HepG2 (cell line): ENCODE measurements at places on chromosomes 5 and 9. TPM values are rescaled to one million over a fixed set of nuclear protein-coding genes. Genes with fewer than 3 reads are reported as not detected.

DNA sequence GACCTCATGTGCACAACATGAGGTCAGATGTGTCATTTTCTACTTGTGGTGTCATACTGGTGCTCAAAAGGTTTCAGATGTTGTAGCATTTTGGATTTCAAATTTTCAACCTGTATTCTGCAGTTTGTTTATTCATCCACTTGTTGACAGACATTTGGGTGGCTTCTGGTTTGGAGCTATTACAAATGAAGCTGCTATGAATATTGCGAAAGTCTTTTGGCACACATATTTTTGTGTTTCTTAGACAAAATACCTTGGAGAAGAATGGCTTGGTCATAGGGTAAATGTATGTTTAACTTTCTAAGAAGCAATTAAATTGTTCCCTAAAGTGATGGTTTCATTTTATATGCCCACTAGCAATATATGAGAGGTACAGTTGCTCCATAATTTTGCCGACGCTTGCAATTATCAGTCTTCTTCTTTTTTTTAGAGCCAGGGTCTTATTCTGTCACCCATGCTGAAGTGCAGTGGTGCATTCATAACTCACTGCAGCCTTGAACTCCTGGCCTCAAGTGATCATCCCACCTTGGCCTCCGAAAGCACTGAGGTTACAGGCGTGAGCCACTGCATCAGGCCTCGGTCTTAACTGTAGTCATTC lies 70.7 kb upstream of the TRPC7 start:
- DNase-seq = no peak

GRCh38 chr9:117093891-117094844 lies 320.7 kb downstream of the ASTN2 start:
- no peak for DNase-seq

DNA sequence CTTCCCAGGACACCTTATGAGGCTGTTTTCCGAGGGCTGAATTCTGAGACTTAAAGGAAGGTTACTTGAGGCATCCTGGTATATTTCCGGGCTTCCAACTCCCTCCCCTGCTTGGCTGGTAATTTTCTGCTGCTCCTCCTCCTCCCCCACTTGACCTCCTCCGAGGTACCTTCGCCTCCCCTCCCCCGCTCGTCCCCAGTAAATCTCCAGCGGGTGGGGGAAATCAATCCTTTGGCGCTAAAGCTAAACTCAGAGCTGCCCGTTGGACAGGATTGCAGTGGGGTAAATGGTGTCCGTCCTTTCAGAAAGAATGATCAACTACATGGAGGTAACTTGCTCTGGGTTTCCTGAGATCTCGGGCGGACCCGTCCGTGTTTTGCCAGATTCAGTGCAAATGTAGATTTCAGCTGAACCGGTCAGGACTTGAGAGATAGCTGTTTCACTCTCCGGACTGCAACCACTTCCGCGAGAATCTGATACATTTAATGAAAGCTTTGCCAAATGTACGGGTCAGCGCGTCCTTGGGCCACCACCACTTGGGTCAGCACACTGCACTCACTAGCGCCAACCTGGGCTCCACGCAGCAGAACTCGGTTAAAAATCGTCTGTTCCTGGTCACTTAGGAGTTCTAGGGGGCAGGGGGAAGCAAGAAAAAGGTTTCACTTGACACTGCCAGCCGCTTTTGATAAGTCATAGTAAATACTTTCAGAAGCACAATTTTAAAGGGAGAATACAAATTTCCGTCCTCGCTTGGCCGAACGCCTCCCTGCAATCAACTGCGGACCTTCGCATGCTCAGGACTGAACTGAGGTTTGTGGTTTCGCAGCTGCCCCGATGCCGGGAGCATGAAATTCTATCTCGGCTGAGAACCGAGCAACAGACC lies 4.6 kb upstream of the ISL1 start:
- no peak for DNase-seq

- DNase-seq = no peak
Observed at GRCh38 chr5:388266-389196, 54.4 kb upstream of the EXOC3 start.

GRCh38 chr5:61837788-61838187 lies 468.2 kb upstream of the KIF2A start:
- no peak for DNase-seq

GRCh38 chr9:130042885-130043653 lies at the start of gene FNBP1:
Gene FNBP1 (minus strand): TSS chr9:130043189. CDS start chr9:130042975, 214 bp downstream.
- peak; percentile 56 for DNase-seq

DNA sequence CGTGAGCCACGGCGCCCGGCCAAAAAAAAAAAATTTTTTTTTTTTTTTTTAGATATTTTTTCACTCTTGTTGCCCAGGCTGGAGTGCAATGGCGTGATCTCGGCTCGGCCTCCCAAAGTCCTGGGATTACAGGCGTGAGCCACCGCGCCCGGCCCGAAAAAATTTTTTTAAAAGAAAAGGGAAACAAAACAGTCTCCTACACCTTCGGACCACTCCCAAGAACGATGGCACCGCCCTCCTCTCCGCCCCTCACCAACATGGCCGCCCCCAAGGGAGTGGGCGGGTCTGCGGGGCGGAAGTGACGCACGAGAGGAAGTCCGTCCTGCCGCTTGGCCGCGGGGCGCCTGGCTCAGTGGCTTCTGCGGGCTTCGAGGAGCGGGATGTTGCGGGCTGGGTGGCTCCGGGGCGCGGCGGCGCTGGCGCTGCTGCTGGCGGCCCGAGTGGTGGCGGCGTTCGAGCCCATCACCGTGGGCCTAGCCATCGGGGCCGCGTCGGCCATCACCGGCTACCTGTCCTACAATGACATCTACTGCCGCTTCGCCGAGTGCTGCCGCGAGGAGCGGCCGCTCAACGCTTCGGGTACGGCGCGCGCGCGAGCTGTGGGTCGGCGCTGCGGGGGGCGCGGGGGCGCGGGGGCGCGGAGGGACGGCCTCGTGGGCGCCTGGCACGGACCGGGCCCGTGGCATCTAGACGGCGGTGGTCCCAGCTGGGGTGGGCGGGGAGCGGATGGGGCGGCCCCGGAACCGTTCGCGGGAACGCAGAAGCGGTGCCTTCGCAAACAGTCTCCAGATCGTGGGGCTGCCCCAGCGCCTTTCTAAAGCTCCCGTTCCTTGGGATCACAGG lies at the start of gene TOR1B:
TOR1B (plus strand) TSS at position 352 of the 843 bp plus-strand sequence; CDS start at position 381, 29 bp downstream.
- DNase-seq = peak; percentile 86

DNA sequence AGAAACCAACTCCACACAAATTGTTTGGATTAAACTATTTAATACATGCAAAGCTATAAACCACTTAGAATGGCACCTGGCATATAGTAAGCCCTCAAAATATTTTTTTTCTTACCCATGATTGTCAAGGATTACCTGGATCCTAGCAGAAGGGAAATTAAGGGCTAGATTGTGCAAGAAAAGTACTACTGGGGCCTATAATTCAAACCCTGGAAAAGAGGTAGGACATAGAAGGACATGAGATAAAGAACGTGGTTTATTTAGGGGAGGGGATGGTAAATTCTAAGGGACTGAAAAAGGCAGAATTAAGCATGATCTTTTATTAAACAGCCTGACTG lies 14.9 kb upstream of the ARL15 start:
- no peak for DNase-seq

GRCh38 chr9:37947977-37948376 lies 44.0 kb upstream of the SLC25A51 start:
- no peak for DNase-seq

GRCh38 chr5:175252234-175252805 lies 191.7 kb downstream of the DRD1 start:
- no peak for DNase-seq

DNA sequence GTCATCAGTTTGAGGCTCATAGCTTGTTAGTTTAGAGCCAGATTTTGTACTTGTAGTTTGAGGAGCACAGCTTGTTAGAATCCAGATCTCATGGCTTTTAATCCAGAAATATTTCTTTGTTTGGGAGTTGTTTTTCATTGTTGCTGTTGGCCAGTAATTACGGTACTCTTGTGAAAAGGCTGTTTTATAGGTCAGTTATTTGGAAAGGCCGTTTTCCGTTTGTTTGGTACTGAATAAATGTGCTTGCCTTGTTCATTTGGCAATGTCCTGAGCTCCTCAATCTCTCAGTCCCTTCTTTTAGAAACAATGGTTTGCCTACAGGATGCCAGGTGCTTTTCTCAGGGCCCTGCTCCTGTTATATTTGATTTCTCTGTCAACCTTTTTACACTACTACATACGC lies 4.5 kb upstream of the MOB3B start:
- DNase-seq = no peak

DNA sequence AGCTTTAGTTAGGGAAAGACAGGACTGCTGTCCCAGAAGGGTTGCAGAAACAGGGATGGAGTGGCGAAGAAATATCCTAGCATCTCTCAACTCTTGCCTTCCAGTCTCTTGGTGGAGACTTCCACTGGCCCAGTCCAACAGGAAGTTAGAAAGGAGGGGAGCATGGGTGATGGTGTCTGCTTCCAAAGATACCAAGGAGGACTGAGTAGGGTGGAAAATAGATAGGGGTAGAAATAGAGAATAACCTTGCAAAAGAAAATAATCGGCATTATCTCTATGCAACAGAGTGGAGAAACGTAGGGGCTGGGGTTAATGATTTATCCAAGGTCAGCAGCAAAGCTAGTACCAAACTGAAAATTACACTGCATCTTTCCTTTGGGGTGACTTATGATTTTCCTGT lies 242.3 kb downstream of the PSAT1 start:
- DNase-seq = no peak

DNA sequence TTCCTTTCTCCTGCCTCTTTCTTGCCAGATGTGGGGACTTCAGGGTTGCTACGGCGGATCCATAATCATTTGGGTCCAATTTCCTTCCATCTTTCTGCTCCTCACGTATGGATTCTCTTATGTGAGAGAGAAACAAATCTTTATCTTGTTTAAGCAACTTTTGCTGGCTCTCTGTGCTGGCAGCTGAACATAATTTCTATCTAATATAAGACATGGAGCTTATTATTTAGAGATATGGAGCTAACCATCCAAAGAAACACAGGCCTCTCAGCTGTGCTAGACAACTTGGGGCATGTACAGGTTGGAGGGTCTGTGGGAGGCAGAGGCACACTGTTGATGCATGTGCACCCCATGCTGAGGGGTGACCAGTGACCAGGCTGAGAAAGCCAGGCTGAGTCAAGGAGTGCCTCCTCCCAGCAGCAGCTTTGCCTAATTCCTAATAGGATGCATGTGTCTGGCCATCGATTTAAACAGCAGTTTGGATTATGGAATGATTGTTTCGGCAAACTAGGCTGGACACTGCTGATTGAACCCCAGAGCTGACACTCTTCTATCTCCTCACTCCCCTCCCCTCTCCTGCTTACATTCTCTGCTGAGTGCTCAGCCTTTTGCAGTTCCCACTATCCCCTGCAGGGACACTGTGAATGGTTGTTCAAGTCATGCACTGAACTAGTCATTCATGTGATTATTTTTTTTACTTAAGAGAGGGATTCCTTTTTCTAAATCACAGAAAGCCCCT lies 195.8 kb downstream of the ERCC6L2 start:
- DNase-seq = peak; percentile 16

GRCh38 chr5:90968319-90968718 lies 409.7 kb downstream of the ADGRV1 start:
- DNase-seq = no peak

DNA sequence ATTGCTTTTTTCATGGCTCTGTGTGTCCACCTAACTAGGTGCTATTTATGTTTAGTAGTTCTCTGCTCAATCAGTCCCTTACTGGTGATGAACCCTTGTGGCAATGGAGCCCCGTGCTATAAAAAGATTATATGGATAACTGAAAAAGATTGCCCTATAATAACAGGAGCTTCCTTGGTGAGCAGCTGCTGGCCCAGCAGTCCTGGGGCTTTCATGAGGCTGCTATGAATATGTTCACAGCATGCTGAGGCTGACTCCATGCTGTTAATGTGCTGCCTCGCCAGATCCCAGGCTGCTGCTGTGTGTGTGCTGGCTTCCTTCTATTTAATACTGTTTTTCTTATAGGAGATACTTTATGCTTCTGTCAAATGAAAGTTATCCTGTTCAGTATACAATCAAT lies 357.5 kb downstream of the TAF11L14 start:
- no peak for DNase-seq

PTPN3 gene
- 5.6 and 7.9 TPM in 2 replicates for total RNA-seq

GPX3 gene
- total RNA-seq = 31.9 and 33.8 TPM in 2 replicates

LECT2 gene
- not detected in 2 replicates for total RNA-seq

EFNA5 gene
- total RNA-seq = not detected in 2 replicates

INSL4 gene
- not detected in 2 replicates for total RNA-seq

PAEP gene
- total RNA-seq = 0.38 and 0.75 TPM in 2 replicates

HCN1 gene
- total RNA-seq = not detected in 2 replicates

OLFM1 gene
- total RNA-seq = not detected in 2 replicates

BTNL9 gene
- total RNA-seq = 0.13 TPM in 1 of 2 replicates, not detected in the other

SIT1 gene
- total RNA-seq = 0.09 and 0.24 TPM in 2 replicates

C9 gene
- total RNA-seq = not detected in 2 replicates

ATG12 gene
- total RNA-seq = 45.1 and 46.4 TPM in 2 replicates

ABO gene
- not detected in 2 replicates for total RNA-seq

RASGRF2 gene
- total RNA-seq = 23.6 and 24.6 TPM in 2 replicates

TCF7 gene
- total RNA-seq = 6.8 and 7.9 TPM in 2 replicates

CKS2 gene
- total RNA-seq = 317 and 498 TPM in 2 replicates

KIF24 gene
- total RNA-seq = 2.8 and 3.0 TPM in 2 replicates
